Activated CD8-positive, alpha-beta memory T cell treated with anti-CD3 and anti-CD28 coated beads, Interleukin-2, amount 10 ng/mL, durations not matched to agents 7 days and 5 days (primary cell): ENCODE measurements at places on chromosomes 2 and 18. TPM values are rescaled to one million over a fixed set of nuclear protein-coding genes. Genes with fewer than 3 reads are reported as not detected.
A peak's percentile ranks its signal among the peaks of the same experiment; 100 is the strongest.

DNA sequence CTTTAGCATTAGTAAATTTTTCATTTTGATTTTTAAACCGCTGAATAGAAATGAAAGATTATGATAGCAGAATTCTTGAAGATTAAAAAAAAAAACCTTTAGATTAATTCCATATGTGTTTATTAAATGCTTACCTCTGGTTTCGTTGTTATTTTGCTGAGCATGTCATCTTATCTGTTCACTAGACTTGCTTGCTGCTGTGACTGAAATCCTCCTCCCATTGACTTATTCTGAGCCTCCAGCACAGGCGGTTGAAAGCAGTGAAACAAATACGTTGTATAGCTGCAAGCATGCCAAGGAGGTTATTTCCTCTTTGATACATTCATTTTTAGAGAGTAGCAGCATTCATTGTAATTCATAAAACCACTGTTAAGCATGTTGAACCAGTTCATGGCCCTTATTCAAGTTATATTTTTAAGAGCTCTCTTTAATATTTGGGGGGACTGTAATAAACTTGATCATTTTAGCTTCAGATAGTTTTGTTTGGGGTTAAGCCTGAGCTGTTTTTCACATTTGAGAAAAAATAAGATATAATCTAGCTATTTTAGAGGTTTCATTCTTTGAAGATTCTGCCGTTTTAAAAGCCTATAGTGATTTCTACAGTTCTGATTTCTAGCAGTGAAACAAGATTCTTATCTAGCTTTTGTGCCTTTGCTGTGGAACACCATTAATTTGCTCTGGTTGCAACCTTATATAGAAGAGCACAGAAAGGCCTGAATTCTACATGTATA is at the start of gene HTR2B:
Gene HTR2B (minus strand): TSS at position 205 of the 731 bp plus-strand sequence. CDS start 1,278 bp downstream, outside the sequence.
- H3K36me3 ChIP-seq = no peaks in the 10 kb centered on the region
- no peak within 1 kb of the TSS for H3K4me3 ChIP-seq
- H3K27ac ChIP-seq = peak within 1 kb of the TSS; percentile 44
- DNase-seq = no peak

GRCh38 chr2:86174445-86174844 is 20.8 kb downstream of the IMMT start:
- DNase-seq = no peak
- H3K27me3 ChIP-seq = no peaks in the 10 kb centered on the region
- no peak overlapping the region for H3K4me3 ChIP-seq
- peak overlapping the region; percentile 45 for H3K27ac ChIP-seq
- peaks cover 50% of the 10 kb centered on the region for H3K36me3 ChIP-seq
- peaks cover 26% of the 10 kb centered on the region for H3K4me1 ChIP-seq

The VWC2L gene
- total RNA-seq = not detected

DNA sequence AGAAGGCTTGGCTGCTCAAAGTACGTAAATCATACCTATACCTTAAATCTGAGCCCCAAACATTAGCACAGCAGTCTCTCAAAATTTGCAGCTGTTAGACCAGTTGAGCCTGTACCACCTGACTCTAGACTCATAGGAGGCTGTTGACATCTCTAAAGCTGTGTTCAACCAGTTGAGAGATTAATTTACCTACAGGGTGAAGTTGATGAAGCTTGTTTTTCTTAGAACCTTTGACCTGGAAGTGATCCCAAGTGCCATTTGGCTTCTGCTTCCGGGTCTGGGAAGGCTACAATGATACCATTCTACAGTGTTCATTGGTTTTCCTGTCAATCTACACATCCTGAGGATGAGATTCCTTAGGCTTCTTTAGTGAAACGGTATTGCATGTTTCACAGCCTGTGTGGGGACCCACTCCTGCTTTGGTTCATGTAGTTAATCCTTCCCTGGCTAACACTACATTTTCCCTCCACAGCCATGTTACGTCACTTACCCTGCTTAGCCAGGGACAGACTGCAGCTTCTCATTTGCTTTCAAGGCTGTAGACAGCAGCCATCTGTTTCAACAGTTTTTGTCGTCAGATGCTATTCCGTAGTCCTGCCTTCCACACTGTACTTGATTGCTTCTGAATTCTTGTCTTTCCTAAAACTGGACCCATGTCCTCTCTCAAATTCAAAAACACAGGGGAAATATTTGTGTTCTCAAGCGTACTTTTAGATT is 4.7 kb upstream of the IL1RL2 start:
- H3K27ac ChIP-seq = no peak overlapping the region
- no peak overlapping the region for H3K4me3 ChIP-seq
- H3K27me3 ChIP-seq = peaks cover 26% of the 10 kb centered on the region
- H3K4me1 ChIP-seq = peaks cover 6% of the 10 kb centered on the region

The BMP10 gene
- total RNA-seq = not detected

DNA sequence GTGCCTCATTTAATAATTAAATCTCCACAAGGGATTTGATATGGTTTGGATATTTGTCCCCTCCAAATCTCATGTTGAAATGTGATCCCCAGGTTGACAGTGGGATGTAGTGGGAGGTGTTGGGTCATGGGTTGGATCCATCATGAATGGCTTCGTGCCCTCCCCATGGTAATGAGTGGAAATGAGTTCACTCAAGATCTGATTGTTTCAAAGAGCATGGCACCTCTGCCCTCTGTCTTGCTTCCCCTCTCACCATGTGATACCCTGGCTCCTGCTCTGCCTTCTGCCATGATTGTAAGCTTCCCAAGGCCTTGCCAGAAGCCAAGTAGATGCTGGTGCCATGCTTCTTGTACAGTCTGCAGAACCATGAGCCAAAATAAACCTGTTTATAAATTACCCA is 15.0 kb upstream of the RAB27B start:
- no peak for DNase-seq
- H3K27ac ChIP-seq = no peak overlapping the region
- H3K4me1 ChIP-seq = peaks cover 19% of the 10 kb centered on the region

GRCh38 chr2:236309669-236310029 is 45.4 kb upstream of the ASB18 start:
- H3K4me1 ChIP-seq = no peaks in the 10 kb centered on the region
- H3K4me3 ChIP-seq = no peak overlapping the region
- no peaks in the 10 kb centered on the region for H3K36me3 ChIP-seq
- H3K27ac ChIP-seq = no peak overlapping the region
- DNase-seq = no peak

GRCh38 chr2:19538411-19538963 is 180.1 kb upstream of the OSR1 start:
- no peak for DNase-seq
- H3K4me1 ChIP-seq = no peaks in the 10 kb centered on the region
- H3K27ac ChIP-seq = no peak overlapping the region

GRCh38 chr2:24083567-24084385 is 858 bp downstream of the TP53I3 start:
- peaks cover 4% of the 10 kb centered on the region for H3K36me3 ChIP-seq
- peak; percentile 76 for DNase-seq

DNA sequence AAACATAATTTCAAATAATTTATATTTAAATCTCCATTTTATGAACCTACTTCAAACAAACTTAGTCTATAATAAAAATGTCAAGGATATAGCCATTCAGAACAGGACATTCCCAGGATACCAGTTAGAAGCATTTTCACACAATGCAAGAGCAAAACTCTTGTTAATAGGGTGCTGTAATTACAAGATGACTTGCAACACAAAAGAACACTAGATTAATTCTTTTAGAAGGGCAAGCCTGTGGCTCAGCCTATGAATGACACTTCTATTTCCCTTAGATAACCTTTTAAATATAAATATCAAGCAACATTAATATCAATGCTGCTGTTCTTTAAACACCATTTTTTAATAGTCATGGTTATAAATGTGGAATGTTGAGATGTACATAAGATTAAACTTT is 157.9 kb upstream of the SCN7A start:
- H3K27me3 ChIP-seq = no peaks in the 10 kb centered on the region
- H3K4me3 ChIP-seq = no peak overlapping the region
- H3K27ac ChIP-seq = no peak overlapping the region
- no peak for DNase-seq
- H3K36me3 ChIP-seq = no peaks in the 10 kb centered on the region
- no peaks in the 10 kb centered on the region for H3K4me1 ChIP-seq

The SMCHD1 gene
- total RNA-seq = 174 TPM

DNA sequence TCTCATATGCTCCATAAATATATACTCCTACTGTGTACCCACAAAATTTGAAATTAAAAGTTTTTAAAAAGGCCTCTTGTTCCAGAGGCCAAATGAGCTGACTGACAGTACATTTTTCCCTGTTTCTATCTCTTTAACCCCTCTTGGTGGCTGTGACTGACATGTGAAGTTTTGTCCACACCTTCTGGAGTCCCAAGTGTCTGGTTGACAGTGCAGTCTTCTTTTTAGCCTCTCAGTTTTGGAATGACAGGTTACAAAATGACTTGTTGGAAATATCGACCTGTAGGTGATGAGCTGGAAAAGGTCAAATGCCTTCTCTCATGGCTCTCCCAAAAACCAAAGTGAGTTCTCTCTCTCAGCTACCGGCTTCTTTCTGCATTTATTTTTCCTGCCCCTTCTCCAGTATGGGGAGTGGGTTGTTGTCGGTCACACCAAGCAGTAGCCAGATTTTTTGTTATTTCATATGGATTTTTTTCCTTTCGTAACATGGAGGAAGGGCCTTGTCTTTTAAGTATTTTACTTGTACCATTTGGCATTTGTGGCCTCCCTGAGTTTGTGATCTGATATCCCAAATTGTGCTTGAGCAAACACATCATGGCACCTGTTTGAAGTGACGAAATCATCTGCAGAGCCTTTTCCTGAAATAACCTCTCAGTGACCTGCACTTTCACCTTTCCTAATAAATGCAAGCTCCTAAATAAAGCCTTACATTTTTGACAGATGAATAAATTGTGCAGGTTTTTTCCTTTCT is 143.9 kb downstream of the ESCO1 start:
- H3K27ac ChIP-seq = no peak overlapping the region
- peaks cover 20% of the 10 kb centered on the region for H3K27me3 ChIP-seq
- H3K36me3 ChIP-seq = no peaks in the 10 kb centered on the region
- DNase-seq = no peak
- H3K4me1 ChIP-seq = no peaks in the 10 kb centered on the region

The HEATR5B gene
- 14.8 TPM for total RNA-seq

The CYP1B1 gene
- total RNA-seq = 16.0 TPM

- H3K27ac ChIP-seq = no peak overlapping the region
- H3K4me1 ChIP-seq = no peaks in the 10 kb centered on the region
- DNase-seq = no peak
These were observed 1.1 kb upstream of the SMYD1 start for GRCh38 chr2:88066543-88066942.

GRCh38 chr2:24169023-24169422 is 5.8 kb upstream of the FAM228A start:
- no peak overlapping the region for H3K27ac ChIP-seq
- peaks cover 1% of the 10 kb centered on the region for H3K36me3 ChIP-seq
- H3K27me3 ChIP-seq = peaks cover 8% of the 10 kb centered on the region
- peaks cover 1% of the 10 kb centered on the region for H3K4me1 ChIP-seq

DNA sequence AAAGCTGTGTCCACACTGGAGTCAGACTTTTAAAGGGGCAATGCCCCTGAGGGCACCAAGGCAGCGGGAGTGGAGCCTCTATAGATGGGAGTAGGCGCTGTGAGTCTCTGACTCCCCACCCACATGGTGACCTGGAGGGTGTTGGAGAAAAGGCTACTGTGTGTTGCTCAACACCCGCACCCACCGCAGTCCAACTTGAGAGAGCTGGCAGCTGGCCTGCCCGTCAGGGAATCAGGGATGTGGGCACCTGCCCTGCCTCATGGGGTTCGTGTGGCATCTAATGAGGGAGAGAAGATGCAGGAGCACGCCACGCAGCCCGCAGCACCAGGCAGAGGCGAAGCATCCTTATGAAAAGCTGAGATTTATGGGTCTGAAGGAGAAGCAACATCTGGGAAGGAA is 84.2 kb downstream of the KLHL29 start:
- H3K4me3 ChIP-seq = no peak overlapping the region
- H3K27me3 ChIP-seq = peaks cover 50% of the 10 kb centered on the region
- H3K4me1 ChIP-seq = no peaks in the 10 kb centered on the region
- no peak overlapping the region for H3K27ac ChIP-seq
- no peak for DNase-seq
- H3K36me3 ChIP-seq = no peaks in the 10 kb centered on the region

DNA sequence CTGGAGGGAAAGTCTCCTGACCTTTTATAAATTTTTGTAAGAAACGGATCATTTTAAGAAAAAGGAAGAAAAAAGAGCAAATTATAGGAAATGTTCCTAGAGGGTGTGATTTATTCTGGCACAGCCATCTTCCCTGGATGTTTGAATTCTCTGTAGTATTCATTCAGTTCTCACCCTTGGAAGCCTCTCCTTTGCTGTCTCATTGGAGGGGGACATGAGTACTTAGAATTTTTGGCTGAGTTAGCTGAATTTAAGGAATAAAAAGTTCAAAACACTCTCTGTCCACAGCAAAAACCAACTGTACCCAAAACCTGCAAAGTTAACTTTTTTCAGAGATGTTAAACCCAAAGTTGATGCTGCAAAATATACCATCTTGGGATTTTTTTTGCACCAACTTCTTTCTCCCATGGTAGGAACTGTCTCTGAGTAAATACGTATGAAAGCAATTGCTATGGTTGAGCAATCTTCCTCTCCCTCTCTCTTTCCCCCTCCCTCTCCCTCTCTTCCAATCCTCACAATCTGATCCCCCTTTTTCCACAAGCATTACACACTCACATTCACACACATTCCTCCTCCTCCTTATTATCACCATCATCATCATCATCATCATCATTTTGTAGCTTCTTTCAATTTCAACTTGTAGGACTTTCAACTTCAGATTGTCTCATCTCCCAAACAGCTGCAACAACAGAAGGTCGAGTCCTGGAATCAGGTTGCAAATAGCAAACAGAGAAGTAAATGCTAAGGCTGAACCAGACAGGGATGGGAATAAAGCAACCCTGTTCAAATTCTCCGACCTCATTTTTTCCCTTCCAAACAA is 183.7 kb downstream of the GFPT1 start:
- H3K27ac ChIP-seq = no peak overlapping the region
- H3K36me3 ChIP-seq = no peaks in the 10 kb centered on the region
- no peak for DNase-seq
- no peak overlapping the region for H3K4me3 ChIP-seq
- H3K4me1 ChIP-seq = no peaks in the 10 kb centered on the region

DNA sequence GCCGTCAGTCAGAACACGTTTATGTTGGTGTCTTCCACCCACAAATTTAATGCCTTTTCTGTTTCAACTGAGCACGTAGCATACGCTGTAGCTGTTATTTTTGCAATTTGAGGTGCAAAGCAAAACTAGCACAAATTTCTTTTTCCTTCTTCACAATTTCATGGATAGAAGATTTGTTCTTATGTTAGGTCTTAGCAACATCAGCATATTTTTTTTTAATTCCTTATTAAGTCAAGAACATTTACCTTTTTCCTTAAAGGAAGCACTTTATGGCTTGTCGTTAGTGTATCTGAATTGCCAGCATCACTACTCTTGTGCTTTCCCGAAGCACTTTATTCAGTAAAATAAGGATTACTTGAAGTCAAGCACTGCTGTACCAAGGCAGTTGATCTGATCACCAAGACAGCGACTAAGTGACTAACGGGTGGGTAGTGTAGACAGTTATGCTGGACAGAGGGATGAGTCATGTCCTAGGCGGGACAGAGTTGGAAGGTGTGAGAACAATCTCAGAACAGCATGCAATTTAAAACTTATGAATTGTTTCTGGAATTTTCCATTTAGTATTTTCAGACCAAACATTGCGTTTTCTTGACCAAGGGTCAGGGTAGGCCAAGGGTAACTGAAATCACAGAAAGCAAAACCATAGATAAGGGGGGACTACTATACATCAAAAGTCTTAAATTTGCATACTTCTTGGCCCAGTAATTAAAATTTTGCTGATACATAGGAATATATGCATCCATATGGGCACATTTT is 13.3 kb downstream of the BABAM2 start:
- H3K4me1 ChIP-seq = peaks cover 73% of the 10 kb centered on the region
- peaks cover 69% of the 10 kb centered on the region for H3K36me3 ChIP-seq
- no peaks in the 10 kb centered on the region for H3K27me3 ChIP-seq
- H3K4me3 ChIP-seq = no peak overlapping the region
- DNase-seq = no peak
- H3K27ac ChIP-seq = no peak overlapping the region

The CERKL gene
- total RNA-seq = not detected
